MG63 (cell line): ENCODE measurements at places on chromosomes 12 and 14.

DNA sequence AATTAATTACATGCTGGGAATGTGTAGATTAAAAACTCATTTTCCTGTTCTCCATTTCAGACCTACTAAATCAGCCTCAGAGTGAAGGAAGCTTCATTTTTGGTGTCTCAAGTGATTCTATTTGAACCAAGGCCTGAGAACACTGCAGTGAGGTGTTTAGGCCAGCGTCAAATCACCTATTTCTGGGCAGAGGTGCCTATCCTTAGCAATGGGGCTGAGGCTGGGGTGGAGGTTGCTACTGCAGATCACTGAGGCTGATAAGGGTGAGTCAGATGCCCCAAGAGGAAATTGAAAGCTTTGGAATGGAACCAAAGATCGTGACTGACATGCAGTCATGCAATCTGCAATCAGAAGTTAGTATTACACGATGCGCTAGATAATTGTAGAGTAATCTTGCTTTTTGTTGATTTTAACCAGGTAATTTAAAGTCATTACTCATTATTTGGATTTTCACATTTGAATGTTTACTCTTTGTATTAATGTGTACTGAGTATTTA is 4.4 kb downstream of the TXNRD1 start:
- peak; percentile 75 for DNase-seq

DNA sequence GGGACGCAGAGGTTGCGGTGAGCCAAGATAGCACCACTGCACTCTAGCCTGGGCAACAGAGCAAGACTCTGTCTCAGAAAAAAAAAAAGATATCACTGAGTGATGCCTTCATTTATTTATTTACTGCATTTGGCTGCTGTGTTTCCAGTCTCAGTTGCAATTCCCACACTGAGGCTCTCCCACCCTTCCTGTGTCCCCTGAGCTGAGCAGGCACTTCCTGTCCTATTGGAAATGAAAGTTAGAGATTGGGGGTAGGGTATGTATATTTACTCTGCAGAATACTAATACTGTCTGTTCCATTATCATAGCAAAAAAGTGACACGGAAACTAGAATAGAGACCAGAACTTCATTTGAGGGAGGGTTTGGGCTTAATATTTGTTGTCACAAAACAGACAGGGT is 1.6 kb upstream of the RBMS2 start:
- DNase-seq = no peak

DNA sequence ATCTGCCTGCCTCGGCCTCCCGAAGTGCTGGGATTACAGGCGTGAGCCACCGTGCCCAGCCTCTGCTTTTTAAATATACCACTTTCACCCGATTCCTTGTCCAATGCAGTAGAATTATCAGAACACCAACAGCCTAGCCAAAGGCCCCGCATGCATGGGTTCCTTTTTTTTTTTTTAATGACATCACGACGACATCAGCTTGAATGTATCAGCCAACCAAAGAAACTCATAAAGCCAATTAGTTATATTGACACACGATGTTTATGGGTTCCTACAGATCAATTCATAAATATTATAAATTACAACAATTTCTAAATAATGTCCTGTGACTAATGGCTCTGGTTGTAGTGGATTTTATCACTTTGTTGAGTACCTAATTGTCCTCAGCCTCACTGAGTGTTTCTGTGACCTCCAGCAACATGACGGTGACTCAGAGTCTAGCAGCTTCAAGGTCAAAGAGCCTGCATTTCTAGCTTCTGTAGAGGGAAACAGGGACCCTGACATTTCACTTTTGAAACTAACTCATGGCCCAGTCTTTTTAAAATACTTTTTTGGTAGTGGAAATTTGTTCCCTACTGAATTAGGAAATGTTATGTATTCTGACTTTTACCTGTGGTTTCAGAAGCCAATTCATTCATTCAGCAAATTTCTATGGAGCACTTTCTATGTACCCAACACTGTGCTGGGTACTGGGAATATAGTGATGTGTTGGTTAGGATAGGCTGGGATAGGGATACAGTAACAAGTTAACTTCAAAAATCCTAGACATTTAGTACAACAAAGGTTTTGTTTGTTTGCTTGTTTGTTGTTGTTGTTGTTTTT is 144.1 kb downstream of the SUDS3 start:
- no peak for DNase-seq

DNA sequence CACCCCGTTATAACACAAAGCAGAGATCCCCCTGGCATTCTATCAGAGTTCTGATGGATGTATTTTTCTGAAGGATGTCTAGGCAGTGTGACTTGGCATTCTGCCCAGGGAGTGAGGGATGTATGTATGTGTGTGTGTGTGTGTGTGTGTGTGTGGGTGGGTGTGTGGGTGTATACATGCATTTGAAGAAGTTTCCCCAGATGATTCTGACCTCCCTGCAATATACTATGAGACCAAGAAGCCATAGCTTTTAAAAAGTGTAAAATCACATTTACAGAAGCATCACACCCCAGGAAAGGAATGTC is 59.7 kb upstream of the NAP1L1 start:
- DNase-seq = peak; percentile 29

DNA sequence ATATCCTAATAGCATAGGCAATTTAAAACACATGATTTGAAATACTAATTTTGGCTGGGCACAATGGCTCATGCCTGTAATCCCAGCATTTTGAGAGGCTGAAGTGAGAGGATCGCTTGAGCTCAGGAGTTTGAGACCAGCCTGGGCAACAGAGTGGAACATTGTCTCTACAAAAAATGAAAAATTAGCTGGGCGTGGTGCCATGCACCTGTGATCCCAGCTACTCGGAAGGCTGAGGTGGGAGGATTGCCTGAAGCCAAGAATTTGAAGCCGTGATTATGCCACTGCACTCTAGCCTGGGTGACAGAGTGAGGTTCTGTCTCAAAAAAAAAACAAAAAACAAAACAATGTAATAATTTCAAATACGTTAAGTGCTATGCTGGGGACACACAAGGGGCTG is 83.3 kb downstream of the SSPN start:
- DNase-seq = no peak

- DNase-seq = no peak
Measured at GRCh38 chr12:2615665-2616402, 178.9 kb upstream of the FKBP4 start.

GRCh38 chr14:93688820-93689219 is 99.5 kb downstream of the PRIMA1 start:
- DNase-seq = no peak

DNA sequence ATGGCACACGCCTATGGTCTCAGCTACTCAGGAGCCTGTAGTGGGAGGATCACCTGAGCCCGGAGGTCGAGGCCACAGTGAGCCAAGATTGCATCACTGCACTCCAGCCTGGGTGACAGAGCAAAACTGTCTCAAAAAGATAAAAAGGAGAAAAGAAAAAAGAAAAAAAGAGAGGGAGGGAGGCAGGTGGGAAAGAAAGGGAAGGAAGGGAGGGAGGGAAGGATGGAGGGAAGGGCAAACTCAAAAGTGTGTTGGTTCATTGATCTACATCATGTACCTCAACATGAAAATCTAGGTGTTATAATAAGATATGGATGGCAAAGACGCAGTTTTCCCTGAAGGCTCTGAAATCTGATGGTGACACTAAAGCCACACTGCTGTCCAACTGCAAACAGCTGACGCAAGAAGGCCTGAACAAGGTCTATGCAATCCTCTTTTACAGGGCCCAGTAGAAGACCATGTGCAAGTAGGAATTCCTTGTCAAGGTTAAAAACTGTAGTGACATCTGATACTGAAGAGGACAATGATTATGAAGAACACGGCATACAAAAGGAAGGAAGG is 143.6 kb downstream of the ITPR2 start:
- DNase-seq = no peak

DNA sequence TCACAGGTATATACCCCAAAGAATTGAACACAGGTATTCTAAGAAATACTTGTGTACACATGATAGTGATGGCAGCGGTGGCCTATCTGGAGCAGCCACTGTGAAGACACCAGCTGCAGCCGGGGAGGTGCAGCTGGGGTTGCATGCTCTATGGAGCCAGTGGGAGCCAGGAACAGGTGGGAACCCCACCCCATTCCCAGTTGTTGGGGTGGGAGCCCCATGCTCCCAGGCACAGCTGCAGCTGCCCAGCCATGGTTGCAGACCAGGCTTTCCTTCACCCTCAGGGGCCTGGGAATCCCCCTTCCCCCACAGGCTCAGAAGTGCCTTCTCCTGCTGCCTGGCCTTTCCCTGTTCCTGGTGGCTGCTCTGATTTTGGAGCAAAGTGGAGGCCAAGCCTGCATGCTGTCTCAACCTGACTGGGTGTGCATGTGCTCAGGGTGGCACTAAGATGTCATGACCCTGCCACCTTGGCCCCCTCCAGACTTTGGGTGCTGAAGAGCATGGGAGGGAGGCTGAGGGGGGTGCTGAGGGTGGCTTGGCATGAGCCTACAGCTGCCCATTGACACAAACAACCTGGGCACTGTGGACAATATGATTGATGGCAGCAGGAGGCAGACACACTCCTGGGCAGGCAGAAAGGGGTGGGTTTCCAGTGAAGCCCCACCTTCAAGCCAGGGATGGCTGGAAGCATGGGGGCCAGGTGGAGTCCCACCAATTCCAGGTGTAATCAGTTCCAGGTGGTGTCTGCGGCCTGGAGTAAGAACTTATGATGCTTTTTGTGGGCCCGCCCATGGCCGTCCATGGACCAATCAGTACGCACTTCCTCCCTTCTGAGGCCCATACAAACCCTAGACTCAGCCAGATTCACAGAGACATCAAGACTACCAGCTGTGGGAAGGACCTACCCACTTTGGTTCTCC is 234.7 kb downstream of the ADGRD1 start:
- no peak for DNase-seq

DNA sequence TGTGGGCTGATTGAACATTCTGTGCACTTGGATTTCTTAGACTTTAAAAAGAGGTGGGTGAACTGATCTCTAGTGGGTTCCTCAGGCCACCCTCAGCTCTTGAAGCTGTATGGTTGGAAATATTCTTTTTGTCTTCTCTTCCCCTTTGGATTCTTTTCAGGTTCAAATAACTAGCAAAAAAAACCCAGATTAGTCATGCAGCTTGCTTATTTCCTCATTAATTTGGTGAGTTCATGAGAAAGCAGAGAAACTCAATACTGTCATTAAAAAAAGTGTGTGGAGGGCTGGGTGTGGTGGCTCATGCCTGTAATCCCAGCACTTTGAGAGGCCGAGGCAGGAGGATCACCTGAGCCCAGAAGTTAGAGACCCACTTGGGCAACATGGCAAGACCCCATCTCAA is 183.4 kb downstream of the ESR2 start:
- DNase-seq = no peak

DNA sequence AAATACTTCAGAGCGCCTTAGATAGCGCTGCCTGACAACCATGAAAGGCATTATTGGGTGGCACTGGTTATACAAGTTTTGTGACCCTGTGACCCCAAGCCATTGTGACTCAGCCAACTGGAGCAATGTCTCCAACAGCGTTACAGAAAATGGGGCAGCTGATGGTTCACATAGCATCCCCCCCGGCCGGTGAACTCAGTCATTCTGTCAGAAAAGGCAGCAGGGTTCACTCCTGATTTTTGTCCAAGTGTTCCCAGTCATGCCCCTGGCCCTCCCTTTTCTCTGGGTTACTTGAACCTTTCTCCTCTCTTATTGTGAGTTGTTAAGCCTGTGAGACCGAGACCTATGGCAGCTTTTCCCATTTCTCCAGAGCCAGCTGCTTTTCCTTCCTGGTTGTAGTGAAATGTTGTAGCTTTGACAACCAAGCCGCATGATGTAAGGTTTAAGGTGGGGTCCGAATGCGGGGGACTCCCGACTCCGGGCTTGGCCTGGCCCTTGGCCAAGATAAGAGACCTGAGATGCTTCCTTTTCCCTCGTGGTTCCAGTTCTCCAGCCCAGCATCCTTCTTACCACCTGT is 22.0 kb downstream of the CD9 start:
- DNase-seq = no peak

- DNase-seq = peak; percentile 91
Measured at GRCh38 chr14:23078692-23079116, 16.2 kb downstream of the ACIN1 start.

DNA sequence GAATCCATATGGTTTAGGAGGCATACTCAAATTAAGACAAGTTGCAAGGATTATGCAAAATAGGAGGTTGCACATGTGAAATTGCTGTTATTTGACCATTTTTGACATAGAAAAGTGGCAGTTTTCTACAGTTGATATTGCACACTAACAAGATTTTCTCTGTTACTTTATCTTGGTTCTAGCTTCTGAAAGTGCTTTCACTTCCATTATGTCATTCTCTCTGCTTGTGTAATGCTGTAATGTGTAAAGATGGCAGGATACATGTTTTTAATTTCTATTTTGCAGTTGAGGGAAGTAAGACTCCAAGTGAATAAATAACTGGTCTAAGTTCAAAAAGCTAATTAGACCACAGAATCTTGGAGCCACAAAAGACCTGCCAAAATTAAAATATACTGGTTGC is 60.6 kb downstream of the MYRFL start:
- DNase-seq = no peak

GRCh38 chr14:93232159-93232558 is 25.1 kb downstream of the UBR7 start:
- no peak for DNase-seq

- no peak for DNase-seq
Measured at GRCh38 chr12:76929499-76929898, 50.7 kb upstream of the CSRP2 start.

GRCh38 chr12:124616394-124617221 is 49.2 kb upstream of the NCOR2 start:
- no peak for DNase-seq

DNA sequence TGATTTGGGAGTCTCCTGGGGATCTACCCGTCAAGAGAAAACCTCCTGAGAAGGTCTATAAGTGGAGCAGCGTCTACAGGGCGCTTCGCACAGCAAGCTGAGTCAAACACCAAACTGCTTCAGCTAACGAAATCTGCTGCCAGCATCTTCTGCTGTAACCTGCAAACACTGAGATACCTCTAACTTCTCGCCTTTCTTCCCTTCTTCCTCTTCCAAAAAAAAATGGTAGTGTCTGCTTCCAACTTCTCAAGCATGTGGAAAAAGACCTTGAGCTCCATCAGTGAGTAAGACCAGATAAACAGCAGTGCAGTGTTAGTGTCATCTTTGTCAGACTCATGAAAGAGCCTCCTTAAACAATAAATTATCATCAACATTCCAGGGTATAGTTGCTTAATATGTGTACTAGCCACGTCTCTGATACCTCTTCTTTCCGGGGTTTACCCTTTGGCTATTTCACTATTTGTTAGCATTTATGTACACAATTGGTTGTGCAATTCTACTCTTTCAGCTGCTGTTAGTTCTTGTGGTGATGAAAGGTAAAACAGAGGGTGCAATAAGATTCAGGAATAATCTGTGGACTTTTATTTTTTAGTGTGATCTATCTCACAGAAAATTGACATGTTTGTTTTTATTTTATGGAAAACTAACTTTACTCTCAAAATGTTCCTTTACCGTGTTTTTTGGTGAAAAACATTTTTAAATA is 81.6 kb downstream of the LLPH start:
- no peak for DNase-seq

- no peak for DNase-seq
Measured at GRCh38 chr12:64995816-64996215, 125.3 kb downstream of the WIF1 start.

DNA sequence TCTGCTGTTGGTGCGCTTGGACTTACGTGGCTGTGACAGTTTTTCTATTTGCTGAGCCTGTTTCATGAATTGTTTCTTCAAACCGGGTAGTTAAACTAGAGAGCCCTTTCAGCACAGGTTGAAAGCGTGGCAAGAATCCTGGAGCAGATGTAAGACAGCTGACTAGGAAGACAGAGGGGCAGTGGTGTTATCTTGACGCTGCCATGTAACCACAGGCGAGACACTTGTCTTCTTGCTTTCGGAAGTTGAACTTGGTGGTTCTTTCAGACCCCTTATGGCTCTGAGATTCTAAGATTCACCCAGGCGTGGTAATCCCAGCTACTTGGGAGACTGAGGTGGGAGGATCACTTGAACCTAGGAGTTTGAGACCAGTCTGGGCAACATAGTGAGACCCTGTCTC is 4.3 kb downstream of the EMP1 start:
- no peak for DNase-seq

- DNase-seq = no peak
Measured at GRCh38 chr12:113384778-113385177, 18.9 kb downstream of the SDS start.
